ENCODE measurements at places on chromosomes 2 and 18.

- DNase-seq, result no peak
Observed at GRCh38 chr2:112959109-112959812, 18.5 kb upstream of the IL36G start.

DNA sequence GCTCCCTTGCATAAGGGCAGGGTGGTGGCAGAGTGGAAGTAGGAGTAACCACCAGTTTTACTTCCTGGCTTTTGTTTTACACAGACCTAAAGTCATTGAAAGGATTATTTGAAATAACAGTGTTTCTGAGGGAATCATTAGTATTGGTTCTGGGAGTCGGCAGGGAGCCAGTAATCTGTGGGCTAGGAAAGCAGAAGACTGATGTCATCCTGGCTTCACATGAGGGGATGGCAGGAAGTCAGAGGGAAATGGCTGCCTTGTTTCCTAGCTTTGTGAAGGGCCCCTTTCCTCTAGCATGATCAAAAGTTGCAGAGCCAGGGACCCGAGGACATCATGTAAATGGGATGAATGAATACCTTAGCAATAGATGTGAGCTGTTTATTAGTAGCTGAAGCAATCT lies 792.6 kb downstream of the CPS1 start:
- DNase-seq, result no peak

DNA sequence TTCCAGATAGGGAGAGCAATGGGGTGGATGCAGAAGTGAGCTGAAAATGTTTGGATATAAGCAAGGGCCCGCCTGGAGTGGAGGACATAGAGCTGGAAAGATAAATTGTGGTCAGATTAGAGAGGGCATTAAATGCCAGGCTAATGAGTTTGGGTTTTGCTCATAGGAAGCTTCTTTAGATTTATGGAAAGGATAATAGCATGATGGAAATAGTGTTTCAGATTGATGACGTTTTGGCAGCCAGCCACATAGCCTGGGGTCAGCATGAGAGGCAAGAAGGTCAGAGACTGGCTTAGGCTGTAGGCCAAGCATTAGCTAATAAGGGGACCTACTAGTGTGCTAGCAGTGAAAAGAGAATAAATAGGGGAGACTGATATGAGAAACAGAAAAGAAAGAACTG lies 321.6 kb downstream of the STK39 start:
- DNase-seq, result no peak

GRCh38 chr2:236365258-236366048 lies 101.2 kb upstream of the ASB18 start:
- DNase-seq, result no peak

- DNase-seq, result no peak
Observed at GRCh38 chr2:104873689-104874054, 19.8 kb downstream of the POU3F3 start.

DNA sequence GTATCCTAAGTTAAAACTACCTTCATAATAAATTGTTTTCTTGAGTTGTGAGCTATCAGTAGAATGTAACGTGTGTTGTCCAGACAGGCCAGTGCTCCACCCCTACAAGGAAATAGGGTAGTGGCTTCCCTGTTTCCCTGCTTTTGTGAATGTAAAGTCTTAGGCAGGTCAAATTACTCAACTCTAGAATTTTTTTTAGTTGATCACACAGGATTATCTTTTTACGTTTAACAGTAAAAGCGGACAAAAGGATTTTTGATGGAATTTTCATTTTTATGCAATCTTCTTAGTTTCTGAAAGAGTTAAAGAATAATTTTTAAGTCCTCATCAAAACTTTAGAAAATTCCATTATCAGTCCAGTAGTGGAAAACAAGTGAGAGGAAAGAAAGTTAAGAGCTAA lies 38.2 kb downstream of the GPD2 start:
- DNase-seq, result no peak

- peak; percentile 42 for DNase-seq
Observed at GRCh38 chr18:44679914-44680272, 795 bp upstream of the SETBP1 start.

DNA sequence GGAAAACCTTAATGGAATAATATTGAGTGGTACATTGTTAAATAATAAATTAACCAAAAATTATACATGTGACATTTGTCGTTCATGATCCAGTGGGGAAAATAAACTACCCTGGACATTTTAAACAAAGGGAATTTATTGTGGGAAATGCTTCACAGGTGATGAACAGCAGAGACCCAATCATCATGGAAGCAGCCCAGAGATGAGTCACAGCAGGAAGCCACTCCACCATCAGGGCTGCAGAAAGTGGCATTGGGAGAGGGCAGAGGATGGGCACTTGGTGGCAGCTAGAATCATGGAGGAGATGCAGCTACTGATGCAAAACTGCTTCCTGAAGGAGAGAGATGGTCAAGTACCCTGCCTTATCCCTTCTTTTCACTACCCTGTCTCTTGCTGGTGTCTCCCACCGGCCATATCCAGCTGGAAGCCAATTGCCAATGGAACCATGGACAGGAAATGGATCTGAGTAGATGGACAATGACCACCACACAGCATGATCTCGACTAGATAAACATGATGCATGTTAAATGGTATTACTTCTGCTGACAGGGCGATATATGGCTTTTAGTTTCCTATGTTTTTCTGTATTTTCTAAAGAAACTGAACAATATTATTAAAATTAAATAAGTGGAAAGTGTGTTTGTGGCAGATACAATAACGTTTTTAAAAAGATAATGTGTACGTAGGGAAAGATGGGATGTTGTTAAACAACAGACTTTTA lies 139.8 kb downstream of the RPIA start:
- peak; percentile 46 for DNase-seq

GRCh38 chr2:194102546-194102945 lies 1554.5 kb upstream of the SLC39A10 start:
- DNase-seq, result no peak

DNA sequence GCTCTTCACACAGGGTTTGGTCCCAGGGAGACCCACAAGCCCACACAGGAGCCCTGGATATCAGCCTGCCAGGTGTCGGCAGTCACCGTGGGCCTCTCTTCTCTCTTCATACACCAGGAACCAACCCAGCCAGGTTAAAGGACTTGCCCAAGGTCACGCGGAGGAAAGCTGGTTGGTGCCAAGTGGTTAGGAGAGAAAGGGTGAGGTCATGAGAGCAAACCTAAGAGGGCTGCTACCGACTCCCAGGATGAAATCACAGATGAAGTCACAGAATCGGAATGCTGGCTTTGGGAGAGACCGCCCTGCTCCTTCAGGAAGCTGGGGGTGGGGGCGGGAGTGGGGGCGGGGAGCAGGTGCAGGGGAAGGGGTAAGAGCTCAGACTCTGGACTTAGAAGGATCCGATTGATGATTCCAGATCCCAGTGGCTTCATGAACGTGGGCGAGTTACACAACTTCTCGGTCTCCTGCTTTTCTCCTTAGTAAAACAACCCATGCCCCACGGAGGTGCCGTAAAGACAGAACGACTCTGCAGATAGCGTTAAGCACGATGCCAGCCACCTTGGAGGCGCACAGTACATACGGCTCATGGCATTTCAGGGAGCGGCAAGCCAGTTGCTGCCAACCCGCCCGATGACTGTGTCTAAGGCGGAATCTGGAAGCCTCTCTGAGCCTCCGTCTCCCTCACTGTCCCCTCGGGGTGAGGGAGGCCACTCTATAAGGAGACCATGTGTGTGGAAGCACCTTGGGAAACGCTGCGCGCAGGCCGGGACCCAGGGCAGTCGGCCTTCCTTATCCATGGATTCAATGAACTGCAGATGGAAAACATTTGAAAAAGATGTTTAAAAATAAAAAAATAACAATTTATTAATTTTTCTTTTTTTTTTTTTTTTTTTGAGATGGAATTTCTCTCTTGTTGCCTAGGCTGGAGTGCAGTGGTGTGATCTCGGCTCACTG lies 23.0 kb upstream of the TAF1B start:
- DNase-seq, result peak; percentile 38

- peak; percentile 43 for DNase-seq
Observed at GRCh38 chr2:176554101-176555048, 285.1 kb downstream of the MTX2 start.

DNA sequence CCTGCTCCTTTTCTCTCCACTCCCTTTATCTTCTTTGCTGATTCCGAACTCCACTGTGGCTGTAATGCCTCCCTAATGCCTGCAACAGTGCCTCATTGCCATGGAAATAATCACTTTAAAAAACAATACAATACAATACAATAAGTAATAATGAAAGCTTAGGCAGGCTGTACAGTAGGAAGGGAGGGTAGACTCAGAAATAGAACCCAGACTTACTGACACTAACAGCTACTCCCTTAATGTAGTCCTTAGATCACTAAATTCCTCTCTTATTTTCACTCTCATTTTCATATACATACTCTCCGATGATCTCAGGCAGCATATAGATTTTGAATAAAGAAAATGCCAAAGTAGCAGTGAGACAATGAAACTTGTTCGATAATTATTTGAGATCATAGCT lies 70.2 kb downstream of the DLGAP1 start:
- DNase-seq, result no peak
